ENCODE measurements at places on chromosomes 2 and 18.

- no peak for DNase-seq
These were observed 129.2 kb downstream of the HNMT start for GRCh38 chr2:138093455-138093854.

GRCh38 chr2:86074256-86074655 lies 31.4 kb downstream of the POLR1A start:
- DNase-seq: no peak

GRCh38 chr2:20193185-20193584 lies 31.7 kb downstream of the SDC1 start:
- no peak for DNase-seq

DNA sequence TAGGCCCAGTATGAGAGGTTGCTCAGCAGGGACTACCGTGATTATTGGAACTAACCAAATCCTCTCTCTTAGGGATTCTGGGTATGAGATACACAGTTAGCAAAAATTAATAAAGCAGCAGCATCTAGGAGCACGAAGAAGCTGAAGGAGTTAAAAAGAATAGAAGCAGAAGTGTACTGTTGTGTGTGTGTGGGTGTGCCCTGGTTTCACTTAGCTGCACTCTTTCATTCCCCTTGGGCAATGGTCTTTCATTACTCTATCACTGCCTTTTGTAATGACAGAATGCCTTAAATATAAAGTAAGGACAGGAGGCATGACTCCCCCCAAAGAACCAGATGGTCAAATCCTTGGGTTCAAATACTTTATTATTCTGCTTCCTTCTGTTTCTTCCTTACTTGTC lies 115.9 kb upstream of the CD302 start:
- DNase-seq: no peak

DNA sequence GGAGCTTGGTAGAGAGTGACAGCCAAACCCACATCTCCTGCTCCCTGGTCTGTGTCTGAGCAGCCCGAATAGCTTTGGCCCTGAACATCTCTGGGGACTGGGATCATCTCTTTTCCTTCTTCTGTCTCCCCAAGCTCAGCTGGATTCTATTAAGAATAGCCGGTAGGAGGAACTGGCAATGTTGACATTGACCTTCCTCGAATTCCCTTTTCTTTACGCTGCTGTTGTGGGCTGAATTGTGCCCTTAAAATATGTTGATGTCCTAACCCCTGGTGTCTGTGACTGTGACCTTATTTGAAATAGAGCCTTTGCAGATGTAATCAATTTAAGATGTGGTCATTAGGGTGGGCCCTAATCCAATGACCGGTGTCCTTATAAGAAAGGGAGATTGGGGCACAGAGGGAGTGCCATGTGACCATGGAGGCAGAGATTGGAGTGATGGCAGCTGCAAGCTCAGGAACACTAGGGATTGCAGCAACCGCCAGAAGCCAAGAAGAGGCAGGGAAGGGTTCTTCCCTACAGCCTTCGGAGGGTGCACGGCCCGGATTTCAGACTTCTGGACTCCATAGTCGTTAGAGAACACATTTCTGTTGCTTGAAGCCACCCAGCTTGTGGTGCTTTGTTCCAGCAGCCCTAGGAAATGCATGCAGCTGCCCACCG lies 5.8 kb upstream of the SFTPB start:
- no peak for DNase-seq

GRCh38 chr2:70035344-70035844 lies 51.9 kb upstream of the PCBP1 start:
- DNase-seq: no peak

- DNase-seq: no peak
These were observed 456.5 kb upstream of the CWC22 start for GRCh38 chr2:180463608-180464007.

DNA sequence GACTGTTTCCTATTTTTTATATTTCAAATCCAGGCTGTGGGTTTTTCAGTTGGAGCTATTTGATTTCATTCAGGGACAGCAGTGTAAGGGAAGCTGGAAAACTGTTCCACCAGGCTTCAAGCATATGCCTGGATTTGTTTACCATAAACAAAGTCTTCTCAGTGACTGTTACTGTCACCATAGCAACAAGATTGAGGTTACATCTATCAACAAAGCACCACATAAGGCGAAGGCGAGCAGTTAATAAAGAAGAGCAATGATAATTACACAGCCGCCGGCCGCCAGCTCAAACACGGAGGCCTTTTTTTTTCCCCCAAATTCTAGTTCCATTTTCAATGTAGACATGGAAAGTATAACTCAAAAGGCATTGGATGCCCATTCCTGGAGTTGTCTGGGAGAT lies 553.7 kb upstream of the SYT4 start:
- DNase-seq: no peak
